ENCODE measurements at places on chromosomes 16 and 17. TPM values are rescaled to one million over a fixed set of nuclear protein-coding genes. Genes with fewer than 3 reads are reported as not detected.
A peak's percentile ranks its signal among the peaks of the same experiment; 100 is the strongest.

DNA sequence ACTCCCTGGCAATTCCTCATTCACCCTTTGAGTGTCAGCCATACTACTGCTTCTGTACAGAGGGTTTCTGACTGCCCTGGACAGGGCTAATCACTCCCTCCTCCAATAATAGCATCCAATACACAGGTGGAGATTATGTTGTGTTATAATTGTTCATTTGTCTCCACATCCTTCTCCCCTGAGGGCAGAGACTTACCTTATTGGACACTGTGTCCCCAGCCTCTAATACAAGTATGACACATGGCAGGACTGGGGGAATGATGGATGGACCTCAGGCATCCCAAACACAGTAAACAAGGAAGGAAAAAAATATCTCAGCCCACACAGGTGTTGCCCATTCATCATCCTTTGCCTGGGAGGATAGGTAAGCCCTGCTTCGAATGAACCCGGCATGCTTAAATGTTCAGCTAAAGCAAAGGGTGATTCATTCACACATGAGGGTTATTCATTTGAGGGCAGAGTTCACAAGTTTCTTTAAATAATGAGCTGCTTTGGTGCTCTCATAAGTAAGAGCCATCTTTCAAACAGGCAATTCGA lies 34.8 kb downstream of the MMD start:
- H3K4me3 ChIP-seq = no peak overlapping the region
- H3K27ac ChIP-seq = no peak overlapping the region
- no peak for DNase-seq
- peaks cover 5% of the 10 kb centered on the region for H3K4me1 ChIP-seq
- H3K27me3 ChIP-seq = peaks cover 31% of the 10 kb centered on the region
- peaks cover 4% of the 10 kb centered on the region for H3K36me3 ChIP-seq

DNA sequence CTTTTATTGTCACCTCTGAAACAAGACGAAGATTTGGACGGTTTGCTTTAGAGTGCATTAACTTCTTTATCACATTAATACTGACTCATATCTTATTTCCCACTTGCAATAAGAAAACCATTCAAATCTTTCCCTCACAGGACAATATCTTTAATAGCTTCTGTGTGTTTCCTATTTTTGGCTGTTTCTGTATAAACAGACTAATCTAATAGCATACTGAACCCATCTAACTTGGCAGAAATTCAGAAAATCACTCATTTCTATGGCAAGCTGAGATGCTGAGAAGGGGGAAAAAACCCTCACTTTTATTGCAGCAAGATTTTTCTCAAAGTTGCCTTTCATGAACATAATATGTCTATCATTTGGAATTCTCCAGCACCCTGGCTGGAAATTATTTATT lies 524.9 kb downstream of the WWOX start:
- H3K27ac ChIP-seq = no peak overlapping the region
- H3K36me3 ChIP-seq = no peaks in the 10 kb centered on the region
- H3K27me3 ChIP-seq = no peaks in the 10 kb centered on the region
- H3K4me1 ChIP-seq = peaks cover 2% of the 10 kb centered on the region
- DNase-seq = no peak
- H3K4me3 ChIP-seq = no peak overlapping the region

GRCh38 chr16:14186007-14186794 lies 115.1 kb downstream of the MRTFB start:
- H3K4me1 ChIP-seq = peaks cover 12% of the 10 kb centered on the region
- no peak overlapping the region for H3K4me3 ChIP-seq
- H3K27me3 ChIP-seq = no peaks in the 10 kb centered on the region
- no peak for DNase-seq

DNA sequence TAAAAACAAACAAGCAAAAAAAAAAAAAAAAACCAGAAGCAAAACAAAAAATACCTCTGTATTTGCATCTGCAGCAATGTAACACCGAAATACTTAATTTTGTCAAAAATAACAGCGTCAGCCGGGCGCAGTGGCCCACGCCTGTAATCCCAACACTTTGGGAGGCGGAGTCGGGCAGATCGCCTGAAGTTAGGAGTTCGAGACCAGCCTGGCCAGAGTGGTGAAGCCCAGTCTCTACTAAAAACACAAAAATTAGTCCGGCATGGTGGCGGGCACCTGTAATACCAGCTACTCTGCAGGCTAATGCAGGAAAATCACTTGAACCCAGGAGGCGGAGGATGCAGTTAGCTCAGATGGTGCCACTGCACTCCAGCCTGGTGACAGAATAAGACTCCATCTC lies 683.5 kb upstream of the CA10 start:
- H3K27me3 ChIP-seq = no peaks in the 10 kb centered on the region
- H3K4me3 ChIP-seq = no peak overlapping the region
- no peaks in the 10 kb centered on the region for H3K36me3 ChIP-seq
- H3K27ac ChIP-seq = no peak overlapping the region

The DVL2 gene
- 46.9 TPM for total RNA-seq

- H3K27ac ChIP-seq = no peak overlapping the region
- no peak overlapping the region for H3K4me3 ChIP-seq
- no peak for DNase-seq
Measured at GRCh38 chr17:81183316-81183715, 17.3 kb upstream of the AATK start.

DNA sequence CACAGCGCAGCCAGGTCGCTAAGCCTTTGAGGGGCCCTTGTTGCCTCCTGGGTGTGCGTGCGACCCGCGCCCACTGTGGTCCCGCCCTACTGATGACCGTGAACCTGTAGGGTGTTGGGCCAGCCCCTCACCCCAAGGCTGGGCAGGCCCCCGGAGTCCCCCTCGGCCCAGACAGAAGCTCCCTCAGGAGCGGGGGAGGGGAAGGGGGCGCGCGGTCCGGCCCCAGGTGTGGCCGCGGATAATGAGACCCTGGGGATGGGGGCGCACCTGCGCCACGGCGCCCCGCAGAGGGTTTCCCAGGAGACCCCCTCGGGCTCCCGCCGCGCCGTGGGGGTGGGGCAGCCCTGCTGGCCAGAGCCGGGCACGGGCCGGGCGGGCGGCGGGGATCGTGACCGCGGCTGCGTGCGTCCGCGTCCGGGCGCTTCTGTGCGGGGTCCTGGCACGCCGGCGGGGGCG lies 358 bp upstream of the ARHGDIG start:
- peaks cover 7% of the 10 kb centered on the region for H3K27me3 ChIP-seq
- H3K36me3 ChIP-seq = no peaks in the 10 kb centered on the region
- DNase-seq = no peak
- H3K4me1 ChIP-seq = peaks cover 5% of the 10 kb centered on the region
- no peak overlapping the region for H3K4me3 ChIP-seq
- no peak overlapping the region for H3K27ac ChIP-seq

GRCh38 chr16:55453909-55454308 lies 25.1 kb upstream of the MMP2 start:
- no peak overlapping the region for H3K4me3 ChIP-seq
- H3K27ac ChIP-seq = no peak overlapping the region
- H3K27me3 ChIP-seq = peaks cover 9% of the 10 kb centered on the region
- no peaks in the 10 kb centered on the region for H3K4me1 ChIP-seq

GRCh38 chr16:12519986-12520385 lies 283.7 kb downstream of the CPPED1 start:
- no peaks in the 10 kb centered on the region for H3K27me3 ChIP-seq
- H3K4me3 ChIP-seq = no peak overlapping the region
- no peak for DNase-seq
- peaks cover 7% of the 10 kb centered on the region for H3K4me1 ChIP-seq
- peaks cover 11% of the 10 kb centered on the region for H3K36me3 ChIP-seq
- H3K27ac ChIP-seq = no peak overlapping the region

DNA sequence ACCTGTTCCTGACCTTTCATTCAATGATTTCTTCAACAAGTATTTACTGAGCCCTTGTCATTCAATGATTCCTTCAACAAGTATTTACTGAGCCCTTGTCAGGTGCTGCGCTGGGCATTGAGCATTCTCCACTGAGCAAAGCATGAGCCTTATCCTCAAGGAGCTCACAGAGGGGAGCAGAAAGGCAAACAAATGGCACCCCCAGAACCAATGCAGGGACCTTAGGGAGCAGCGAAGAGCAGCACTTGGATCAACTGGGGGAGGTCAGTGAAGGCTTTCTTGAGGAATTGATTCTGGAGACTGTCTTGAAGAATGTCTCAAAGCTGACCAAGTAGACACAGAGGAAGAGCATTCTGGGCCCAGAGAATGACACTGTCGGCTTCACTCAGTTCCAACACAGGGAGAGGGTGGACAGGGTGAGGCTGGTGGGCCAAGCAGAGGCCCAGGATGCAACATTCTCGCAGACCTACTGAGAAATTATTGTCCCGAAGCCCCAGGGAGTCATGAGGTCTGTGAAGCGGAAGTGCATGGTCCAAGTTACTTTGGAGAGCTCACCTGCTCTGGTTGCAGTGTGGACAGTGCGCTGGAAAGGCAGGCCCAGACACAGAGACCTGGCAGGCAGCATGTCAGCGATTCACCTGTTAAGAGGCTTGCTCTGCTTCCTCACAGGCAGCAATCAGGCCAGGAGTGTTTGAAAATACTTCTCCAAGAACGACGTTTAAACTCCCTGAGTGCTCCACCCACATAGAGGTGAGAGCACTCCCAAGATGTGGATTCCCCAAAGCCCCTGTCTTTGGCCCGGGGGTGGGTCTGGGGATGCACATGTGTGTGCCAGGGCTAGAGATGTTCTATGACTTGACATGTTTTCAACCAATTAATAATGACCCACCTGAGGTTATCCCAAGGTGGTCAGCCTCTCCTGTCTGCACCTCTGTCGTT lies 3.2 kb upstream of the MPO start:
- no peak overlapping the region for H3K27ac ChIP-seq
- H3K36me3 ChIP-seq = no peaks in the 10 kb centered on the region
- DNase-seq = no peak
- H3K4me1 ChIP-seq = peaks cover 4% of the 10 kb centered on the region

The ENPP7 gene
- total RNA-seq = not detected

DNA sequence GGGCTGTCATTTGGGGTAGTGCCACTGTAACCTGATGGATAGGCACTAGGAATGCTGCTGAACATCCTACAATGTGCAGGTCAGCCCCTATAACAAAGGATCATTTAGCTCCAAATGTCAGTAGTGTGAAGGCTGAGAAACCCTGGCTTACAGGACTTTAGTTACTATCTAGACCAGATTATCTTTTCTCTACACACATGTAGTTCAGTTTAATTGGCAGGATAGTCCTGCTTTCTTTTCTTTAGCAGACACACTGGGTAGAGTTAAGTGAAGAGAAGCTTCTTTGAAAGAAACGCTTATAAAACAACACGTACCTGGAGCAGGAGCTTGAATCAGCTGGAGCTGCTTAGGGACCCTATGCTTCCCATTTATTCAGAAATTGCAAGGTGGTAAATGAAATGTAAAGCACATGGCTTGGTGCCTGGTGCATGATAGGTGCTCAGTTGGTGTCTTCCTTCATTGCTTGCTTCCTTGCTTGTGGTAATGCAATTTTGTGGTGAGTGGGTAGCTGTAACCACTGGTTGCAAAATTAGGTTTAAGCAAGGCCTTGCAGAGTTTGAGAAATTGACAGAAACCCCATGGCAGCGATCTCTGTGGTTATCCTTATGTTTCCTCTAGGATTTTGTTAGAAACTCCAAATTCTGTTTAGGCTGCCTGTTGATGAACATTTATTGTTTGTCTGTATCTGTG lies 9.4 kb downstream of the METTL9 start:
- H3K27me3 ChIP-seq = no peaks in the 10 kb centered on the region
- H3K4me3 ChIP-seq = peak overlapping the region; percentile 75
- peaks cover 45% of the 10 kb centered on the region for H3K4me1 ChIP-seq

DNA sequence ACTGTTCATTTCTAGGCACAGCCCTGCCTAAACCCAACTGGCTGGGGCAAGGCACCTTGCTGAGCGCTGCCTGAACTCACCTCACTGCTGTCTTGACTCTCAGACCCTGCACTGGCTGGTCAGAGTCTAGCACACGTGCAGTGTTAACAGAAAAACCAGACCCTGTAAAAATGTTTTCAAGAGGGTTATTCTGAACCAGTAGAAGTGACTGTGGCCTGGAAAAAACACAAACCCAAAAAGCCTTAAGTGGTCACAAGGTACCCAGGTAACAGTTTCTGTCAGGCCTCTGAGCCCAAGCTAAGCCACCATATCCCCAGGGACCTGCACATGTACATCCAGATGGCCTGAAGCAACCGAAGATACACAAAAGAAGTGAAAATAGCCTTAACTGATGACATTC lies 6.1 kb upstream of the EIF4A3 start:
- DNase-seq = no peak
- no peak overlapping the region for H3K4me3 ChIP-seq
- no peaks in the 10 kb centered on the region for H3K27me3 ChIP-seq
- H3K4me1 ChIP-seq = peaks cover 18% of the 10 kb centered on the region
- peak overlapping the region; percentile 62 for H3K27ac ChIP-seq

DNA sequence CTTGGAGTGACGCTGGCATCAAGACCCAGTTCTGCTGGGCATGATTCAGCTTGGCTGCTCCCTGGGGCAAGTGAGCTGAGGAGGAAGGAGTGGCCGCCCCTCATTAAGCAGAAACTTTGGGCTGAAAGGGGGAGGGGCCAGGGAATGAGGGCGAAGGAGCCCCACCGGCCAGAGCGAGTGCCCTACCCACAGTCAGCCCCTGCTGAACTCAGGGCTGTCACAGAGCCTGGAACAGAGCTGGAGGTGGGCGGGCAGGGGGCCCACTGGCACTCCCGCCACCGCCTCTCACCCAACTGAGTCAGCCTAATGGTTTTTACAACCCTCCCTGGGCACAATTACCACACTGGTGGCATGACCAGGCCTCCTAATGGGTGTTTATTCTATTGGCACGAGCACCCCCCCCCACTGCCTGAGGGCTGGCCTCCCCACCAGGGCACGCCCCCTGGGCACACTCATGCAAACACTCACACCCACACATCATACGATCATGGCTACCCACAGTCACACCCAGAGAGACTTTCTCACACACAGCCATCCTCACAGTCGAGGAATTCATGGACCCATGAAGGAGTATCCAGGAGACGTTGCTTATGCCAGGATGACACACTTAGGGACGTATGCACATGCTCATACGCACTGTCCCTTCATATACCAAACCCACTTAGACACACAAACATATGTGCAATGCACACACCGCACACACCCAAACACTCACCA lies 19.2 kb downstream of the UNC119 start:
- H3K27me3 ChIP-seq = peaks cover 7% of the 10 kb centered on the region
- no peak overlapping the region for H3K27ac ChIP-seq
- peaks cover 3% of the 10 kb centered on the region for H3K4me1 ChIP-seq
- no peaks in the 10 kb centered on the region for H3K36me3 ChIP-seq

GRCh38 chr17:47423406-47424295 lies 99.9 kb downstream of the EFCAB13 start:
- no peak overlapping the region for H3K27ac ChIP-seq
- peak overlapping the region; percentile 75 for H3K4me3 ChIP-seq
- peaks cover 4% of the 10 kb centered on the region for H3K36me3 ChIP-seq

The USP10 gene
- total RNA-seq = 221 TPM

- peaks cover 13% of the 10 kb centered on the region for H3K4me1 ChIP-seq
- no peak overlapping the region for H3K27ac ChIP-seq
- DNase-seq = no peak
- H3K36me3 ChIP-seq = no peaks in the 10 kb centered on the region
- H3K27me3 ChIP-seq = no peaks in the 10 kb centered on the region
Measured at GRCh38 chr17:57902117-57902799, 52.4 kb upstream of the MRPS23 start.

DNA sequence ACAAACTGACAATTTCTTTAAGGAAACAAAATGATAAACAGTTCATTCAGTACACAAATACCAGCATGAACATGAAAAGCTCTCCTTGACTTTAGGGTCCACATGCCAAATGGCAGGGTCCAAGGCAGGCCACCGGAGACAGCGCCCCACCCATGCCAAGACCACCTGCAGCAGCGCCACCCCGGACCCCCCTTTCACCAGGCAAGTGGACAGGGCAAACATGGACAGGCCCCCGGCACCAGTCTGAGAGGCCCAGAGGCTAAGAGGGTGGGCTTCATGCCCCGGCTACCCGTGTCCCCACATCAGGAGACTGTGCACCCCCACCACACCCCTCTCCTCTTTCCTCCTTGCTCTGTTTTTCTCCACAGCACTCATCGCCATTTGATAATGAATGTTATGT lies 14.7 kb upstream of the ASGR2 start:
- DNase-seq = no peak
- no peak overlapping the region for H3K4me3 ChIP-seq

All from T-helper 17 cell (primary cell).